Stimulated activated CD4-positive, alpha-beta T cell treated with anti-CD3 and anti-CD28 coated beads, Interleukin-15, amount 100 ng/mL, for 1 hour (primary cell): ENCODE measurements at places on chromosomes 6 and 20.

DNA sequence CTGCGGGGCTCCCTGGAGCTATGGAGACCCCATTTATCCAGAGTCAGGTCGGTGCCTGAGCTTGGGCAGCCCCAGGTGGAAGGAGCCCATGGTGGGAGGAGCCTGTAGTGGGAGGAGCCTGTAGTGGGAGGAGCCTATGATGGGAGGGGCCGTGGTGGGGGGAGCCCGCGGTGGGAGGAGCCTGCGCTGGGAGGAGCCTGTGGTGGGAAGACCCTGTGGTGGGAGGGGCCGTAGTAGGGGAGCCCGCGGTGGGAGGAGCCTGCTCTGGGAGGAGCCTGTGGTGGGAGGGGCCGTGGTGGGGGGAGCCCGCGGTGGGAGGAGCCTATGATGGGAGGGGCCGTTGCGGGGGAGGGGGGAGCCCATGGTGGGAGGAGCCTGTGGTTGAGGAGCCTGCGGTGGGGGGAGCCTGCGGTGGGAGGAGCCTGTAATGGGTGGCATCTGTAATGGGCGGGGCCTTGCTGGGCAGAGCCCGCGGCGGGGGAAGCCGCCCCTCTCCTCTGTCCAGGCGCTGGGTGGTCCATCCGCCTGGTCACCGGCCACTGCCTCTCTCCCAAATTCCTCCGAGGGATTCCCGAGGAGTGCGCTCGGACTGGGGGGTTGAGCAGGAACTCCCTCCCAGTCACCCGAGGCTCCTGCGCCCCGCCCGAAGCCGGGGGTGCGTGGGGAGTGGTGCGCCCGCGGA lies 567 bp upstream of the FNDC11 start:
- DNase-seq: peak; percentile 84

DNA sequence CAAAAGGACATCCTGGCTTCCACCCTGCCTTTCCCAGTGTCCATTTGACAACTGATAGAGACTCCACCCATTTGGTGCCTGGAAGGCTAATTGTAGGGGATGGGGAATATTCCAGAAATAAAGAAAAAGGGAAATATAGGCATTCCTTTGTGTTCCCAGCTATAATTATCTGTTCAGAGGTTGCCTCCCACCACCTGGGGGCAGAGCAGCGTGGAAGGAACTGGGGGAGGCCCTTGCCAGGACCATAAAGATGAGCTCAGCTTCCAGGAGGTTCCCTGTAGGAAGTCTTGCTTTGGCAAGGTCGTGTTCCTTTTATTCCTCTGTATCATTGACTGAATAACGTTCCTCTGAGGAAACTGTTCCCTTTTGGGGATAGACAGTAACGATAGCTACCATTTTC lies 214.7 kb downstream of the TFAP2C start:
- no peak for DNase-seq

GRCh38 chr6:165098165-165098564 lies 211.2 kb downstream of the C6orf118 start:
- DNase-seq: no peak

GRCh38 chr6:158706369-158706982 lies 56.6 kb downstream of the SYTL3 start:
- DNase-seq: no peak

DNA sequence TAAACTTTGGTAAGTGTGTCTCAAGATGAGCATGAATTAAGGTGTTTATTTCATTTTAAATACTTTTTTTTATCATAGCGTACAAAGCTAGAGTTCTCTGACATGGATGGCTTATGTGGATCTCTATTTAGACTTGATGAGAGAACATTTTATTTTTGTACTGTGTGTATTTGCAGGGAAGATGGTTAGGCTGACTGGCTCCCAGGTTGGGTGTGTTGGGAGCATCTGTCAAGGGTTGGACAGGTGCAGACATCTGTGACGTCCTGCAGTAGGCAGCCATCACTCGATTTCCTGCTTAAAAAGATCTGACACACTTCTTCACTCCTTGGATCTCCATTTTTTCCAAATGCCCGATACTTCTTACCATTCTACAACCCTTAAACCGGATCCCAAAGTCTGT lies 221.9 kb upstream of the QKI start:
- no peak for DNase-seq

- DNase-seq: no peak
These were observed 168.5 kb upstream of the AKIRIN2 start for GRCh38 chr6:87870556-87870955.
